Stimulated activated CD4-positive, alpha-beta T cell treated with anti-CD3 and anti-CD28 coated beads, Interleukin-15, amount 100 ng/mL, for 24 hours (primary cell): ENCODE measurements at places on chromosomes 11 and 22.

- DNase-seq, result no peak
Observed at GRCh38 chr11:132054822-132055221, 684.4 kb downstream of the NTM start.

GRCh38 chr11:80815752-80816453 is 1375.1 kb upstream of the TENM4 start:
- DNase-seq, result no peak

DNA sequence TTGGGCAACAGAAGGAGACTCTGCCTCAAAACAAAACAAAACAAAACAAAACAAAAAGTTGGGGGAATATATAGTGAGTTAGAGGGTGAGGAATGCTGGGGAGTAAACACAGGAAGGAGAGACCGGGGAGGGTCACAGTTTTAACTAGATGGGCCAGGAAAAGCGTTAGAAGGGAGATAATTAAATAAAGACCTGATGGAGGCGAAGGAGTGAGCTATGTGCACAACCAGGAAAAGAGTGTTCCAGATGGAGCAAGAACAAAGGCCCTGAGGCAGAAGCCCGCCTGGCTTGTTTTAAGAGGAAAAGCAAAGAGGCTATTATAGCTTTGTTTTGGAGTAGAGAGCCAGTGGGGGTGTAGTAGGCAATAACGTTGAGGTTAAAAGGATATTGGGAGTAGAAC is 4.8 kb upstream of the PLA2G6 start:
- DNase-seq, result no peak

DNA sequence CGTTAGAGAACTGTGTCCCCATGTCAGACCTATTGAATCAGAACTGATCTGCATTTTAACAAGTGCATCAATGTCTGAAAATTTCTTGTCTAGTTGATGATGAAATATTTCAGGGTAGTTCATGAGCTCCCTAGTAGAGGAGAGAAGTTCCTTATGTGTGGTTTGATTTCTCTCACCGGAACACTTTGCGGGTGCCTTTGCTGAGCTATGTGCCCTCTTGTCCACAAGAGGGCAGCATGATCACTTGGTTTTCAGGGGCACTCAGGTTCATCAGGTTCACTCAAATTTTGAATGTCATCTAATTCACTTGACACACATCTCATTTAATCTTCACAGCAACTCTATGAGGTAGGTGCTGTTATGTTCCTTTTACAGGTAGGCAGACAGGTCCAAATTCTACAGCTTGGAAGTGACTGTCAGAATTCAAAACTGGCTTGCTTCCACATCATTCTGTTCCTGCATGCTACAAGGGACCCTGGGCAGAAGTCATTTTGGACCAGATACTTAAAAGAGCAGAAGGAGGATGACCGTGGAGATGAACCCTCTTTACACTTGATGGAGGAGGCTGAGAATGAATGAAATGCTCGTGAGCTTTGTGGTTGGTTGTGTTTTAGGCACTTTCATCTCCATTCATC is 55.6 kb downstream of the P4HA3 start:
- DNase-seq, result peak; percentile 51

GRCh38 chr22:22914726-22915669 is 27.4 kb downstream of the IGLL5 start:
- no peak for DNase-seq

DNA sequence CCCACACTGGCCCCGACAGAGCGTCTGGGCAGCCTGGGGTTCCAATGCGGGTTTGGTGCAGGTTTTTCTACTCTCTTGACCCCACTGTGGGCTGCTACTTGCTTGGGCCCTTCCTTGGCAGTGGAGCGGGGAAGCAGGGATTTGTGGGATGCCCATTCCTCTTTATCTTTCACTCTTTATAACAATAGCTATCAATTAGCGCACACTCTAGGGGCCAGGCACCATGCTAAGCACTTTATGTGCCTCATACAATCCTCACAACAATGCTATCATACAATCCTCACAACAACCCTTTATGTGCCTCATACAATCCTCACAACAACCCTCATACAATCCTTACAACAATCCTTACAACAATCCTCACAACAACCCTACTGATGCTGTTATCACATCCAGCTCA is 12.7 kb downstream of the ACCS start:
- no peak for DNase-seq

GRCh38 chr11:123239191-123240150 is 44.4 kb upstream of the CLMP start:
- no peak for DNase-seq

GRCh38 chr22:47089374-47089773 is 326.9 kb downstream of the TBC1D22A start:
- no peak for DNase-seq

DNA sequence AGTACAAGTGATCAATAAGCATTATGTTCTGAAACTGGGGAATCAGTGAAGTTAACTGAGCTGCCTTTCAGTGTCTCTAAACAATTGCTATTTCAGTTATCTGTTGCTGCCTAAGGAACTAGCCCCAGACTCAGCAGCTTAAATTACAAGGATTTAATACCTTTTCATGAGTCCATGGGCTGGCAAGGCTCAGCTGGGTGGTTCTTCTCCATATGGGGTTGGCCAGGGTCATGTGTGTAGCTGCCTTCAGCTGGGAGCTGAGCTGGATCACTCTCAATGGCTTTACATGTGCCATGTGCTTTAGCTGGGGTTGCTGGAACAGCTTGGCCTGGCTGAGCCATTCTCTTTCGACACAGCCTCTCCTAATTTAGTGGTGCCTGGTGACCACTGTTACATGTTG is 295.0 kb upstream of the NCAM1 start:
- no peak for DNase-seq

- DNase-seq, result no peak
Observed at GRCh38 chr11:7320306-7320705, 68.6 kb downstream of the SYT9 start.

GRCh38 chr11:70535191-70535971 is 137.1 kb downstream of the CTTN start:
- DNase-seq, result no peak

DNA sequence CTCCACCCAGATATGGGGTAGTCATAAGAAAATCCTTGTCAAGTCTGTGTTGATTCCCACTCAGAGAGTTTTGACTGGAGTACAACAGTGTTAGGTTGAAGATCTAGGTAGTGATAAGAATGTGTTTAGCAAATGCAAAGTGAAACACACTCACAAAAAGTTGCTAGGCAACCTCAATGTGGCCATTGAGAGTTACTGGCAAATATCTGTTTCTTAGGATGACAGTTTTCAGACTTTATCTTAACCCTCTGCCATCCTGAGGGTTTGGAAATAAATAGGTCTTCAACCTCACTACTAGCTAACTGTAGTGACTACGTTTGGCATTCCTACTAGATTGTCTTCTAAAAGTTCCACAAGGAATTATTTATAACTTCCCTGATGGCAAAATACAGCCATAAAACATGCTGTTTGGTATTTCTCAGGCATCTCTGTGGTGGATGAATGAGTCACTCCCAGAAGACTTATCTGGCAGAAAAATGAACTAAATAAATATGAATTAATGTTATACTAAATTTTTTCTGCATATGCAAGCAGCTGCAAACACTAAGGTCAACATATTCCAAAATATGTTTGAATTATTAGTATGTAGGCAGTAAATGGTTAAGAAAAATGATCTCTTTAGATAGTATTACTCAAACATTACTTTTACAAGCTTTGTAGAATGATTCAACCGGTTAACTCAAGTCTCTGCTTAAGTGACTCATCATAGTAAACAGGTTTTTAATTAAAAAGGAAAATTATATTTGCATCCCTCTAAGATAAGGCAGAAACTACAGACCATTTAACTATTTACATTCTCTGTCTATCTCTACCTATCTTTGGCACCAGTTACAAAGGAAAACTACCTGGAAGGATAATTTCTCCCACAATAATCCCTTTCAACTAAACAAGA is 17.1 kb upstream of the SYTL2 start:
- no peak for DNase-seq

DNA sequence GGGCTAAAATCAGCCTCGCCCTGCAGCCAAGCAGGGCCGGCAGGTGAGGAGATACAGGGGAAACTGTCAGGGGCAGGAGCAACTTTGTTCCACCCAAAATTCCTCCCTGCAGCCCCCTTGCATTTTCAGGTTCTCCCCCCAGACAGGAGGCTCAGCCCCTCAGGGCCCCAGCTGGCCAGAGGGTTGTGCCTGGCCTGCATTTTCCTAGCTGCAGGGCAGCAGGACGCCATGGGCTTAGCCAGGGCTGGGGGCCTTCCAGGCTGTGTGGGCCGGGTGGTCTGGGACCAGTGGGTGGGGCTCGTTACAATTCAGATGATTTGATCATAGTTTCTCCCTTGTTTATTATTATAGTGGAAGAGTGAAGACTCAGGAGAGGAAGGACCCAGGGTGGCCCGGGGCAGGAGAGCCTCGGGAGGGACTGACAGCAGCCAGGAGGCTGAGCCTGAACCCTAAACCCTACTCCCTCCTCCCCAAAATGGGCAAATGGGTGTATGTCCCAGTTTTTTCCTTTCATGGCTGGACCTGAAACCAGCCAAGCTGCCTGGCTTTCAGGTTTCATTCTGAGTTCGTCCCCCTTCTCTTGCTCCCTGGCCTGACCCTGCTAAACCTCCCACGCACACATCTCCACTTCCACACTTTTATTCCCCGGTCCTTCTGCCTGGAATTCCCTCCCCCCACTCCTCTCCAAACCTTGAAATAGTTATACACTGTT is 40.0 kb downstream of the AHNAK start:
- no peak for DNase-seq

DNA sequence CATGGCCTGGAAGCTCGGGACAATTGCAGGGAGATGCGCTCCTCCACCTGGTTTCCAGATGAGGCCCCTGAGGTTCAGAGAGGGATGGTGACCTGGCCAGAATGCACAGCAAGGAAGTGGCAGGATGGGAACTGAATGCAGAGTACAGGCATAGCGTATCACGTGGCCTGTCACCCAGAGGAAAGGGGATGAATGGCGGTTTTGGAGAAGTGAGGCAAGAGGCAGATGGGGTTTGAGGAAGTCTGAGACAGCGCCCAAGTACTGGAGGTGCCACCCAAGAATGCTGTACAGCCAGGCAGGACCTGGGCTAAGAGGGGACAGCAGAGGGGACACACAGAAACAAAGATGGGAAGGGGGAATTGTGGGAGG is 4.9 kb downstream of the RAB3IL1 start:
- DNase-seq, result no peak

- DNase-seq, result no peak
Observed at GRCh38 chr11:14821031-14821430, 71.0 kb downstream of the CYP2R1 start.

DNA sequence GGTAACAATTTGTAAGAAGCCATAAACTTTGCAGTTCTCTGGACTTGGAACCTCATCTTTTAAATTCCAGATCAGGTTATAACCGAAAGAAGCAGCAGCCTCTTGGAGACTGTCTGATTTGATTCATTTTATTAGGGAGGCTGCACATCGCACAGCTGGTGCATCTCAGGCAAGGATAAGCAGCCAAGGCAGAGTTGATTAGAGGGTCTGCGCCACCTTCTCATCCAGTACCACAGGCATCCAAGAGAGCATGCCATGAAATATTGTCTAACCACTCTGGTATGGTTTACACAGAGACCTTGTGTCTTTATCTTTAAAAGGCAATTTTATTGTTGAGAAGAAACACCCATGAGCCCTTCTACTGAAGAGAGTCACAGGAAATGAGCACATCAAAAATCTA is 16.2 kb upstream of the CWF19L2 start:
- no peak for DNase-seq

DNA sequence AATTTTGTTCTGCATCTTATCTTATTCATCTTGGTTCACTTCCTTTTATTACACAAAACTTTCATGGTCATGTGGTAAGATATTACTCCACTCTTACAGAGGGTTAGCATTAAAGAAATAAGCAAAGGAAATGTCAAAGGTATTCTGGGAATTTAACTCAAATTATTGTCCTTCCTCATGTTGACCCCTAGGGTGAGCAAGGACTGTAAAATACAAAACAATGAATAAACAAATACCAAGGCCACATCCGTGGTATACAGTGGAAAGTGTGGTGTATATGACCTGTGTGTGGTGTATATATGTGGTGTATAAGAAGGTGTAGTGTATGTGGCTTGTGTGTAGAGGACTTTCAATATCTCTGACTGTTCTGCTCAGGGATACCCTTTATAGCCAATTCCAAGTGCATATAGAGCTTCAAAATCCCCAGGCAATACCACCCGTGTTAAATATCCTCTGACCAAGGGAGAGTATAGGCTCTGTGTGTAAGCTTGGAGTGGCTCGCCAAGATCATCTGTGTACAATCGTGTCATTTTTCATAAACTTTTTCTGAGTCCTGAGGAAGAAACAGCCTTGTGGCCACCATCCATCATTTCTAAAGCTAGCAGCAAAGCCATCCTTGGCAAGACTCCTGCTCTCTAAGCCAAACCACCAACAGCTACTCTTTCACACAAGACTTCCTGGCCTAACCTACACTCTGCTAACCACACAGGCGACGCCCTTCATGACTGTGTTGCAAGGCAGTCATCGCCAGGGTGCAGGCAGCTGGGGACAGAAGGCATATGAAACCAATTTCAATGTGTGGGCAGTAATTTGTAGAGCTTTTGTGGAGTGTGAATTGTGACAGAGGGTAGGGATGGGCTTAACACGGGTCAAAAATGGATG is 548.0 kb downstream of the ETS1 start:
- peak; percentile 84 for DNase-seq

DNA sequence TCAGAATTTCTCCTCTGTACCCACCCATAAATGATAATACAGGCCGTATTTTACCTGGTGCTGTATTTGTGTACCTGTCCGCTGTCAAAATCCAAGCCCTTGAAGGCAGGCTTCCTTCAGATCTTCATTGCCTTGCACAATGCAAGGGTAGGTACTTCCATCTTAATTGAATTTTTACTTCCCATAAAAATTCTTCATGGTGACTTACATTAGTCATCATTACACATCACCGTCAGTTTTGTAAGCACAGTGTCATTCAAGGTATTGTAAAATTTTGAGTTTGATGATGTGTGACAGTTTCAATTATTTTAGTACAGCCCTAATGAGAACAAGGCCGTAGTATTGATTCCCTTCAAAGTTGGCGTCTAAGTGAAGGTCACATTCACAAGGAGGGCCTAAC is 770 bp upstream of the TSG101 start:
- DNase-seq, result no peak

GRCh38 chr11:92834296-92835020 is 135.0 kb upstream of the MTNR1B start:
- no peak for DNase-seq

- DNase-seq, result no peak
Observed at GRCh38 chr11:93694557-93694956, 33.1 kb downstream of the CEP295 start.

DNA sequence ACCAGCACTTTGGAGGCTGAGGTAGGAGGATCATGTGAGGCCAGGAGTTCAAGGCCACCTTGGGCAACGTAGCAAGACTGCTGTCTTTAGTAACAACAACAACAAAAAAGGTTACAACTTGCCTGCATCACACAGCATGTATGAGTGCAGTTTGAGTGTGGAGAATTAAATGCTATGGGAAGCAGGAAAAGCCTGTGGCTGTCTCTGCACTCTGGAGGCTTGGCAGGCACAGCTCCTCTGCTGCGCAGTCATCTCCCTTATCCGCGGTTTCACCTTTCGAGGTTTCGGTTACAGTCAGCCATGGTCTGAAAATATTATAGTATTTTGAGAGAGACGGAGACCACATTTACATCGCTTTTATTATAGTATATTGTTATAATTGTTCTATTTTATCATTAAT is 2.9 kb downstream of the MICAL2 start:
- peak; percentile 25 for DNase-seq

- DNase-seq, result no peak
Observed at GRCh38 chr11:9802291-9802861, 138.5 kb downstream of the SWAP70 start.
